GM10248 (cell line): ENCODE measurements at places on chromosomes 11 and 22.

- no peak for DNase-seq
Measured at GRCh38 chr11:97454988-97455387, 1065.2 kb downstream of the JRKL start.

- DNase-seq: no peak
Measured at GRCh38 chr22:48405741-48406140, 1421.9 kb downstream of the BRD1 start.

- DNase-seq: no peak
Measured at GRCh38 chr11:445765-446588, 4.1 kb upstream of the PTDSS2 start.

DNA sequence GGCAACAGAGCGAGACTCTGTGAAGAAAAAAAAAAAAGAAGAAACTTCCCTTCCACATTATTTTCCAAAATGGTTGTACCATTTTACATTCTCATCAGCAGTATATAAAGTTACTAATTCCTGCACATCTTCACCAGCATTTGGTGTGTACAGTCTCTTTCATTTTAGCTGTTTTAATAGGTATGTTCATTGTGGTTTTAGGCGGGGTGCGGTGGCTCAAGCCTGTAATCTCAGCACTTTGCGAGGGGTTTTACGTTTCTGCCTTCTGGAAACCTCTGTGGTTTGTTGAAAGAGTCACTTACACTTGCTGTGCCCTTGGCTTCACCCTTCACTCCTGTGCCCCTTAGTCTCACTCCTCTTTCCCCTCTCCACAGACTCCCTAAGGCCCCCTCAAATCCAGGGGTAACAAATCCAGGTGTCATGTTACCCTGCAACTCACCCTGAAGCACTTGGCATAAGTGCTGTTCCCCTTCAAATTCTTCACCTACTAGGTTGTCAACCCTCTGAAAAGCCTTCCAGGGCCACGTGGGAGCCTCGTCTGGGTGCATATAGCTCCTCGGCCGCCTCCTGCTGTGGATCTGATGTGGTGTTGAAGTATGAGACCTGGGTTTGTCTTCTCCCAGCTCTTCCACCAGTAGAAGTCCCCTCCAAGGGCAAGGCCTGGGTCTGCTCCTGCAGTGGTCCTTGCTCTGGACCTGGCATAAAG, 20.8 kb downstream of the TOB2 start:
- DNase-seq: no peak

DNA sequence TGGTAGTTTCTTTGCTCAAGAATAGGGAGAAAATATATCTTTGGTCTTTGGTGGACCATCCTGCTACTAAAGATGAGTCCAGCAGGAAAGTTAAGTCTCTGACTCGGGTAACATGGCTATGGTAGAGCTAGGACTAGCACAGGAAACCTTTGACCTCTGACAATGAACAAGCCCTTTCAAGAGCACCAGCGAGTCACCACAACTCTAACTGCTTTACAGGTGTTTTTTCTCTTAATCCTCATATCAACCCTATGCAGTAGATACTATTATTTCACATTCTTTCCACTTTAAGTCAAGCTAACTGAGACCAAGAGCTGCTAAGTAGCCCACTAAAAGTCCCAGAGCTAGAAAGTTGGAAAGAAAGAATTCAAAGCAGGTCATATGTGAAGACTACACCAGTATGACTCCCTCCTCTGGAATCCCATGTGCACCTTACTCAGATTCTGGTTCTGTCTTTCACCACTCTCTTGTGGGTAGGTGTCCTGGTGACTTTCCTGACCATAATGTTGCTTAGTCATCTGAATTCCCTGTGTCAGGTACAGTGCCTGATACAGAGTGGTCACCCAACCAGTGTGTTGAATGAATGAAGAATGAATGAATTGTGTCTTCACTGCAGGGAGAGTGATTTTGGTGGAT, 53.8 kb upstream of the ME3 start:
- no peak for DNase-seq

DNA sequence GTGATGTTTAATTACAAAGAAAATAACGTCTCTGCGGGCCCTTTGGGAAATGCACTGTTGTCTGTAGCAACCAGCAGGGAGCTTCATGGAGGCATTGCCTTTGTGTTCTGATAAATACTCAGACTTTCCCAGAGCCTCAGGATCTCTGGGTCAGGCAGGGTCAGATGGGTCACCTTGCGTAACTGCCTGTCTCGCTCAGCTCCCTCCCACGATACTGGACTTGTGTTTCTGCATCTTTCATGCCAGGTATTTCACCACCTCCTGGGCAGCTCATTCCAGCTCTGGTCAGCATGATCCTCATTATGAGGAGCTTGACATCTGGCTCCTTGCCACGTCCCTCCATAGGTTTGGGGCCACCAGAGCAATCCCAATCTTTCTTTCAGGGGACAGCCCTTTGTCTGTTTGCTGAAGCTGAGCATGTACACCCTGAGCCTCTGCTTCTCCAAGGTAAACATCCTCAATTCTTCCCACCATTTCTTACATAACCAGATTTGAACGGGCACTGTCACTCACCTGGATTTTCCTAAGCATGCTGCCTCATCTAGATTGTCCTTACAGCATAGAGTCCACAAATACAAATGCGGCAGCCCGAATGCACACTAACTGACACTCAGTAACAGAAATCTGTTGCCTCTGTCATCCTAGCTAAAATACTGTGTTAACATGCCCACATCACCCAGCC, 162.3 kb downstream of the LARGE1 start:
- DNase-seq: no peak

- DNase-seq: no peak
Measured at GRCh38 chr11:44943696-44944095, 7.0 kb downstream of the TP53I11 start.

- DNase-seq: no peak
Measured at GRCh38 chr11:70242885-70243284, 27.6 kb upstream of the PPFIA1 start.

DNA sequence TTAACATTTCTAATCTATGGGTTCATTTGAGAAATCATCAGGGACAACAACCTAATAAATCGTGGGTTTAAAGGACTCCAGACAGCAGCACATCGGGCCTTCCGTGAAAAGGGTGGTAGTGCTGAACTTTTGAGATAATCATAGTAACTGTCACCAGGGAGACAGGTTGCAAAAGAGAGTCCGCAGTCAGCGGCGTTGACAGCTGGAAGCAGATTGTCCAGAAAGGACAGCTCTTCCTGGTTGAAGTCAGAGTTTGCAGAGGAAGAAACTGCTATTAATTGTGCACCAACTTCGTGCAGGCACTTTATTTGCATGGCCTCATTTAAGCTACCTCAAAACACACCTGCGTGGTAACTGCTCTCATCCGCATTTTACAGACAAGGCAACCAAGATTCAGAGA, 20.5 kb upstream of the ISX start:
- no peak for DNase-seq

GRCh38 chr22:43546186-43546585, 134.4 kb downstream of the MPPED1 start:
- DNase-seq: no peak

DNA sequence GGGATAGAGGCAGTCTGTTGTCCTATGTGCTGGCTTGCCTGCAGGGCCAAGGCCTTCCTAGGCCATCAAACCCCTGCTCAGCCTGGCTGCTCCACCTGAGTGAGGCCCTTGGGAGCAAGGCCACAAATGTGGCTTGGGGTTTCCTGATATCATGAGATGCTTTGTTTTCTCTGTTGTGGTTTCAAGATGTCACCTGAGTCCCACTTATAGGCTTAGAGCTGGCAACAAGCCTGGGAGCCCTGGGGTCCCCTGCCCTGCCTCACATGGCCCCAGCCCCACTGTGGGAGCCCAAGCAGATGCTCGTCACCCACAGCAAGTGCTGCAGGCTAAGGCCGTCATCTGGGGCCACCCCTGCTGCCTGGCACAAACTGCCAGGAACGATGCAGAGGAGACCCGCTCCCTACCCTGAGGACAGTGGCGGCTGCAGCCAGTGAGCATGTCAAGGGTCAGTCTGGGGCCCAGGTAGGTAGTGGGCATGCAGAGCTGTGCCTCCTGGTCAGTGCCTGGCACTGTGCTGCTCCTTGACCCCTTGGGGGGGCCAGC, 75.4 kb upstream of the KCNQ1OT1 start:
- DNase-seq: no peak

DNA sequence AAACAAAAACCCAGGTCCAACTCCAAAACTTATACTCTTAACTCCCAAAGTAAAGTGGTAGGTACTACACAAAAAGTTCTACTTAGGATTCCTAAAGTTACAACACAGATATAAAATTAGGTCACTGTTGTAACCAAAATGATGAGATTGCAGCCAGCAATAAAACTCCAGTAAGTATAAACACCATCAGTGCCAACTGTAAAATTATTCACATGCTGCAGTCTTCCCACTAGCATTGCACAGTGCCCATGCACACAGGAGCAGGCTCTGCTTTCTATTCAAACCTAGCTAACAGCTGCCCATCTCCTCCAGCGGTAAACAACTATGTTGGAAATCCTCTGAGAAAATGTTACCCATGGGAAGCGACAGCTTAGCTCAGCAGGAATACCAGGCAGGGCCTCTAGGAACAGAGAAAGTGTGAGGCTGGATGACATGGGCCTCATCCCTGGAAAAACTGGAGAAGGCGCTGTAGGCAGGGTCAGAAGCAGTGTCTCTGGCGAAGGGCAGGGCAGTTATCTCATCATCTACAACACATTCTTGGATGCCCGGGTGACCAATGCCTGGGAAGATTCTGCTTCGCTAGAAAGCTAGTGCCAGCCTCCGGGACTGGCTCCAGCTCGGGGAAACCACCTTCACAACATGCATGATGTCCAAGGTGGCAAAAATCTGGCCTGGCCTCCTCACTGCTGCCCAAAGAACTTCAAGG, 9.1 kb downstream of the CPT1A start:
- DNase-seq: no peak

DNA sequence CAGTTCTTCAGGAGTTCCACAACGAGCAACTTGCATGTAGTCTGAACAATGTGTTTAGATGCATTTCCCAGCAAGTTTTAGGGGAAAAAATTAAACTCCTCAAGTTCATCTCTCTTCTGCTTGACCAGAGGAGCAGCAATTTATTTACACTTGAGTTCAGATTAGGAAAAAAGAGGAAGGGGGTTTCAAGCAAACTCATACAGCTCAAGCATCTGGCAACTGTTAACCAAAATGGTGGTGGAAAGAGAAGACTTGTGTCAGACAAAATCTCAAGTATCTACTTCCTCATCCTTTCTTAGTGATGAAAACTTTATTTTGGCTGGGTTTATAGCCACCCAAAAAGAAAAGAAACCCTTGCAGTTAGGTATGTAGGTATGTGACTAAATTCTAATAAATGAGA, 29.1 kb upstream of the PICALM start:
- no peak for DNase-seq

DNA sequence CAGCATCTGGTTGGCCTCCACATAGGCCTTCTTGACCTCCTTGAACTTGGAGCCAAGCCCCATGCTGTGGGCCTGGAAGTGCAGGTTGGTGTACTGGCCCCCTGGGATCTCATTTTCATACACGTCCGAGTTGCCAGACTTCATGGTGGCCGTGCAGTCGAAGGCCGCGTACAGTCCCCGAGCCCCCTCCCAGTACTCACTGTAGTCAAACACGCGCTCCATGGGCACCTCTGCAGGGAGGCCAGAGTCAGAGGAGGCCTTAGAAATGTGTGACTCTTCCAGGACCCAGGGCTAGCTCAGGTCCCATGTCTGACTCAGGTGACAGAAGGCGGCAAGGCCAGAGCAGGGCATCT, 6.7 kb upstream of the LRFN4 start:
- DNase-seq: no peak
